ENCODE measurements at places on chromosomes 3 and 15.

GRCh38 chr3:154954757-154955156, 125.4 kb upstream of the MME start:
- no peak for ATAC-seq

DNA sequence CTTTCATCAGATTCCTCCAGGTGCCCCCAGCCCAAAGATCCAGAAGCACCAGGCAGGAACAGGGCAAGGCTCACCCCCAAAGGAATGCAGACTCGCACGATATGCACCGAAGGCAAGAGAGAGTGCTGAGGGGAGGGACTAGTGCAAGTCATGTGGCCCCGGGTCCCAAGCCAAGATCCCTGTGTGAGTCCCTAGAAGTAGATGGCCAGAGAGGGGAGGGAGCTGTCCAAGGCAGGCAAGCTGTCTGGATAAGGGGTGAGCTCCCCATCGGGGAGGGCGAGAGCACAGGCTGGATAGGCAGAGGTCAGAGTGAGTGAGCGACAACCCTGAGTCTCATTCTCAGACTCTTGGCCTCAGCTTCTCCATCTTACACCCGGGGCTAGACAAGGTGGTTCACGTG, 171.5 kb upstream of the LINGO1 start:
- ATAC-seq = peak; percentile 16

GRCh38 chr15:73323374-73323955, 45.3 kb downstream of the HCN4 start:
- no peak for ATAC-seq

DNA sequence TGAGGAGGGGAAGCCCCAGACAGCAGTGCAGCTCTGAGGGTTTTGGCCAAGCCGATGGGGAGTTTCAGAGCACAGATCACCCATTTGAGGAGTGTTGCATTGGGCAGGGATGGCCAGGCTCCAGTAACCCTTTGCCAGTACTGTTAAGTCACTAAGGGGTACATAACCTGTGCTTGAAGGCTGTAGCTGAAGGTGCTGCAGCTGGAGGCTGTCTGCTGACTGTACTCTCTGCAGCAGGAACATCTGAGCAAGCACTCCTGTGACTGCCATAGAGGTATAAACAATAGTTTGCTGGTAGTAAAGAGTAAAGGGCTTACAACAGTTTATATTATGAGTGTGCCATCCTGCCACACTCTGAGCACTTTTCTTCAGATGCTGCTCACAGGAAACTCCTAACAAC, 297.8 kb downstream of the EPHA3 start:
- ATAC-seq = peak; percentile 33

DNA sequence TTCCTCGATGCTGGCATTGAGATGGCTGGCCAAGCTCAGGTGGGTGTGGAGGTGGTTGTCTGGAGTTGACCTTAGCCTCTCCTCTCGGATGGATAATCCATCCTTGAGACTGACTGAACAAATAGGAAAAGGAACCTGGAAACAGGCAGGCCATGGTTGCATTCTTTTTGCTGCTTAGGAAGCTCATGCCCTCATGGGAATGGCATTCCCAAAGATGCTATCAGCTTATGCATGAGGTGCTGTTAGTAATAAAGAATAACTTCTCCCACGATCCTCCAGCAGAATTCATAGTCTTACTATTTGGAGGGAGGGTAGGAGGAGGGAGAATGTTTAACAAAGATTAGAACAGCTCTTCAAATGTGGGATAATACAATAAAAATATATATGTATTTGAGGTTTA, 303.0 kb upstream of the TPM1 start:
- ATAC-seq = no peak

DNA sequence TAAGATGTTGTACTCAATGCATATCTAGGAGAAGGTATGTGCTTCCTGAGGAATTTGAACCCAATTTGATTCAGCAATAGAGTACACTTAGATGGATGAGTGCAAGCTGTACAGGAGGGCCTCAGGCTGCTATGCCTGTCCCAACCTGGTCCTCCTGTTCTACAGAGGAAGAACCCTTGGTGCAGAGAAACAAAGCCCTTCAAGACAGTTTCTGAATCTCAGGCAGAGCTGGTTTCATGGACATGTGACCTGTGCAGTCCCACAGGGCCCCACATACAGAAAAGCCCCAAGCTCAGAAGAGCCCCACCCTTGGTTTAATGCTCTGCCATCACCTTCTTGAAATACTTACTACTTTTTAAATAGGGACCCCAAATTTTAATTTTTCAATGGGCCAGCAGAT, 15.3 kb downstream of the FOXP1 start:
- ATAC-seq = no peak

DNA sequence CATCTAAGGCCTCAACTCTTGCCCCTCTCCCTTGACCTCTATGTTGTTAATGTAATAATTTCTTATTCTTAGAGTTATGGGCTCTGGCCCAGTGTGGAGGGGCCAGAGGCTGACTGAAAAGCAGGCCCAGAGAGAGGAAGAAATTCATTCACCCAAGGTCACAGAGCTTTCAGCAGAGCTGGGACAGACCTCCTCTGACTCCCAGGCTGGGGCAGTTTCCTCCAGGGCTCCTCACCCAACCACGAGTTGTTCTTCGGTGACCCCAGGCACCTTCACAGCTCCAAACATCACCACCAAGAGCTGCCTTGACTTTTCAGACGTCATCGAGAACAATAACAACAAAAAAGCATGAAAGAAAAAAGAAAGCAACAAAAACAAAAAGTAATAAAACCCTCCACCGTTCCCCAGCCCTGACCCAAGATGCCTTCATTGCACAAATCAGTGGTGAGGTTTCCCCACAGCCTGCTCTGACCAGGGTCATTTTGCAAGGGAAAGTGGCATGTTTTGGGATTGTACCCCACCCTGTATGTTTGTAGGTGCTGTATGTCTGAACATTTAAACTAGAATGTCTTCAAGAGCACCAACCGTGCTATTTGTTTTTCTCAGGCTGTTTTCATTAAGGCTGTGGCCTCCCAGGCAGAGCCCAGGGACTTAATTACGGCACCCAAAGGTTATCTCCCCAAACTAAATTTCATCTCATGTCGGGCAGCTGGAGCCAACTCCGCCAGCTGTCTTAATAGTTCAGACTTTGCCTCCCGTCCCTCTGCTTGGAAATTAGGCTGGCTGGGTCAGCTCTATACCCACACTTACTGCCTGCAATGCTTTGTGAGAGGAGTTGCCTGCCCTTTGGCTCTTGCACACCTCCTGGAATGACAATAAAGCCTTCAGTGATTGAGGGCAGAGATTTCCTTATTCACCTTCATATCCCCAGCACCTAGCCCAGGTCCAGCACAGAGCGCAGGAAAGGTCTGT, 173.8 kb downstream of the RPLP1 start:
- no peak for ATAC-seq

DNA sequence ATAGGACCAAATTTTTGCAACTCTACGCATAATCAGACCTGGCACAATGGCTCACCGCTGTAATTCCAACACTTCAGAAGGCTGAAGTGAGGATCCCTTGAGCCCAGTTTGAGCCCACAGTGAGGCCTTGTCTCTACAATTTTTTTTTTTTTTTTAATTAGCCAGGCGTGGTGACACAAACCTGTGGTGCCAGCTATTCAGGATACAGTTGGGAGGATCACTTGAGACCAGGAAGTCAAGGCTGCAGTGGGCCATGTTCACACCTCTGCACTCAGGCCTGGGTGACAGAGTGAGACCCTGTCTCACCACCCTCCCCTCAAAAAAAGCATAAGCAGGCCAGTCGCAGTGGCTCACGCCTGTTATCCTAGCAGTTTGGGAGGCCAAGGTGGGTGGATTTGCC, 24.7 kb downstream of the OIP5 start:
- ATAC-seq = no peak

- no peak for ATAC-seq
Measured at GRCh38 chr3:101128786-101129185, 135.6 kb upstream of the ABI3BP start.

GRCh38 chr3:54171509-54171908, 49.2 kb downstream of the CACNA2D3 start:
- ATAC-seq = no peak

GRCh38 chr15:89367485-89368451, 33.1 kb upstream of the POLG start:
- ATAC-seq = peak; percentile 67

DNA sequence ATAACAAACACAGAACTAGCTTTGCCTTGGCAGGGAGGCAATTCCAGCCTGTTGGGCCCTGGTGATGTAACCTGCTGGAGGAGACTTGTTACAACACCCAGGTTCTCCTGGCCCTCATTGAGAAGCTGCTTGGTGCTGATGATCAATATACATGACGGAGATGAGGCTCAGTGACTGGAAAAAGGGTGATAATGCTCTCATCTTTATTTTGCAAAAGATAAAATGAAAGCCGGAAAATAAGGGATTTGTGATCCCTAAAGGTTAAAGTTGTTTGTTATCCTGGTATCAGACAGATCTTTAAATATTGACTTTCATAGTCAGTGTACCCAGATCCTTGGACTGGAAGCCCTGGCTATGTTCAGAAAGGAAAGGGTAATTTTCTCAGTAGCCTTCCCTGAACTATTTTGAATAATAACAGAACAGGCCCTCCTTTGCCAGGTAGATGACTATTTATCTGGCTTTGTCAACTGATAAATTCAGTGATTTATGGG, 118.9 kb upstream of the MEIS2 start:
- no peak for ATAC-seq

- ATAC-seq = no peak
Measured at GRCh38 chr3:14772533-14773138, 46.1 kb upstream of the FGD5 start.

DNA sequence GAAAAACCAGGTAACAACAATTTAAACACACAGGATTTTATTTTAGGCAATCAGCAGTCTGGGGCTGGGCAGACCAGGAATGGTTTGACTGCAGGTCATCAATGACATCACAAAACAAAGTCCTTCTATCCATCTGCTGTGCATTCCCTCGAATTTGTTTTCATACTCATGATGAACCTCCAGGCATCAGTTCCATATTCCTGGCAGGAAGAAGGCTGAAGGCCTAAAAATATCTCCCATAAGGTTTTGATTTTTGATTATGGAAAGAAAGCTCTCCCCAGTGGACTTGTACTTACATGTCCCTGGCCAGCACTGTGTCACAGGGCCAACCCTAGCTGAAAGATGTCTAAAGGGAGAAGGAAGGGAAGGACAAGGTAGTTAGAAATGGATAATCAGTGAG, 107.4 kb downstream of the PEAK1 start:
- ATAC-seq = peak; percentile 91

GRCh38 chr15:58742022-58742813, 7.3 kb downstream of the ADAM10 start:
- no peak for ATAC-seq

DNA sequence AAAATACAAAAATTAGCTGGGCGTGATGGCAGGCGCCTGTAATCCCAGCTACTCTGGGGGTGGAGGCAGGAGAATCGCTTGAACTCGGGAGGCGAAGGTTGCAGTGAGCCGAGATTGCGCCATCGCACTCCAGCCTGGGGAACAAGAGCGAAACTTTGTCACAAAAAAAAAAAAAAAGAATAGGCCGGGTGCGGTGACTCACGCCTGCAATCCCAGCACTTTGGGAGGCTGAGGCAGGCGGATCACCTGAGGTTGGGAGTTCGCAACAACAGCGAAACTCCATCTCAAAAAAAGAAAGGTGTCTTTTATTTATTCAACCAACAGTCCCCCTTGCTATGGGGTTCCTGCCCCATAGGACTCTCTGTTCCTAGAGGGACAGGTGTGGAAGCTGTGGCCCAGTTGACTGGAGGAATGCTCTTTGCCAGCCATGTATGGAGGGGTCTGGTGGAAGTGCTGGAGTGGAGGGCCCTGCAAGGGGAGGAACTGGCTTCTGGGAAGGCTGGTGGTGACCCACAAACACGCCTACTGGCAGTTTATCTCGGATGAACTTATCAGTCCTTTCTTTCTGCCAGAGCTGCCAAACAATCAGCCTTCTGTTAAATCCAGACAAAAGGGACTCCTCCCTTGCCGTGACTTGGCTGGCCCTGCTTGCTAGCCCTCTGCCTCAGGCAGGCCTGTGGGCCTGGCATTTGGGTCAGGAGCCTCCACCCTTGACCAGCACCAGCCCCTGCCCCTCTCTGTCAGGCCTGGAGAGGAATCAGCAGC, 4.6 kb upstream of the DAG1 start:
- no peak for ATAC-seq

Data from motor neuron (in vitro differentiated cells).